ENCODE measurements at places on chromosomes 11 and 22.
A peak's percentile ranks its signal among the peaks of the same experiment; 100 is the strongest.

DNA sequence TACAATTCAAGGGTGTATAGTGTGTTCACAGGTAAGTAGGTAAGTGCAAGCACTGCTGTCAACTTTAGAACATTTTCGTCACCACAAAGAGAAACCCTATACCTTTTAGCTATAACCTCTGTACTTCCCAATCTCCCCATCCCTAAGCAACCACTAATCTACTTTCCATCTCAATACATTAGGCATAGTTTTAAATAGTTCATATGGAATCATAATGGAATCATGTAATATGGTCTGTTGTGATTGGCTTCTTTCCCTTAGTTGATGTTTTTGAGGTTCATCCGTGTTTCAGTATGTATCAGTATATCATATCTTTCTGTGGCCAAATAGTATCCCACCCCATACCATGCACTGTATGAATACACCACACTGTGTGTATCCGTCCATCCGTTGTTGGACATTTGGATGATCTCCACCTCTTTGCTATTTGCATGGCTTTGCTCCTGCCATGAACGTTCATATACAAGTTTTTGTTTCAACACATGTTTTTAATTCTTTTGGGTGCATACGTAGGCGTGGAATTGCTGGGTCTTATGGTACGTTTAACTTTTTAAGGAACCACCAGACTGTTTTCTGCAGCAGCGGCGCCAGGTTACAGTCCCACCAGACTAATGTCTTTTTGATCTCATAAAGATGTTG is 27.7 kb upstream of the OPCML start:
- no peak for DNase-seq

GRCh38 chr11:121550247-121551030 is 97.7 kb upstream of the SORL1-AS1 start:
- no peak for DNase-seq

GRCh38 chr11:70307176-70307575 is 36.7 kb downstream of the PPFIA1 start:
- no peak for DNase-seq

GRCh38 chr11:48106166-48106565 is 110.4 kb upstream of the OR4B1 start:
- no peak for DNase-seq

GRCh38 chr22:47552024-47552423 is 789.6 kb downstream of the TBC1D22A start:
- DNase-seq: no peak

- peak; percentile 14 for DNase-seq
Measured at GRCh38 chr11:82718307-82718706, 15.4 kb downstream of the FAM181B start.

DNA sequence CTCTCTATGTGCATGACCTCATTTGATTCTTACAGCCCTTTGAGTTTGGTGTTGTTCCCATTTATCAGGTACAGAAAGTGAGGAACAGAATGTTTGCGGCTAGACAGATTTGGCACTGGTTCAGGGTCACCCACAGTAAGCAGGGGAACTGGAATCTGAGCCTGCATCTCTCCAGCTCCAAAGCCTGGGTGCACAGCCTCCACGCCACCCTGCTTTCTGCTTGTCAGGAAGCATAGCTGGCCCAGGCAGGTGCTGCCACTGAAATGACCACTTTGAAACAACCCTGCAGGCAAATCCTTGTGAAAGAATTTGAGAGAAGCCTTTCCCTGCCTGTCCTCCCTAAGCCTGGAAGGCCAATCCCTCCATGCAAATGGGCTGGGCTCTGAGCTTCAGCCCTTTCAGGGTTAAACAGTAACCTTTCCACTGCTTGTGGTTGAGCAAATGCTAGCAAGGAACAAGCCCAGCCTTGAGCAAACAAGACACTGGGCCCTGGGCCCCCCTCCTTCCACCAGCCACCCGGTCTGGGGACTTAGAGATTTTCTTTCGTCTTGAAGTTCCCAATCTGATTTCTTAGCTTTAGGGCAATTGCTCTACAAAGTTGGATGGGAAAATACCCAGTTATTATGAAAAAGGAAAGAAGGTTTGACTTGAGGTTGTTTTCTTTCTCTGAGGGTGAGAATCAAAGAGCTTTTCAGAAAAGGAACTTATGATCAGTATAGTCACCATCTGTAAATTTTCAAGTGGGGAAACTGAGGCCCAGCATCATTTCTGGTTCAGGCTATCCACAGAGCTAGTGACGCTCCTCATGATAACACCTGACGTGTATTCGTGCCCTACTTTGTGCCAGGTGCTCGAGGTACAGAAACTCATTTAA is 19.4 kb downstream of the EHF start:
- no peak for DNase-seq

Data from NCI-H187 treated with DMSO at 0.1 percent for 48 hours (cell line).